Mucosa of descending colon (tissue), 3 donors: ENCODE measurements at places on chromosomes 13 and 19.
A peak's percentile ranks its signal among the peaks of the same experiment; 100 is the strongest.

DNA sequence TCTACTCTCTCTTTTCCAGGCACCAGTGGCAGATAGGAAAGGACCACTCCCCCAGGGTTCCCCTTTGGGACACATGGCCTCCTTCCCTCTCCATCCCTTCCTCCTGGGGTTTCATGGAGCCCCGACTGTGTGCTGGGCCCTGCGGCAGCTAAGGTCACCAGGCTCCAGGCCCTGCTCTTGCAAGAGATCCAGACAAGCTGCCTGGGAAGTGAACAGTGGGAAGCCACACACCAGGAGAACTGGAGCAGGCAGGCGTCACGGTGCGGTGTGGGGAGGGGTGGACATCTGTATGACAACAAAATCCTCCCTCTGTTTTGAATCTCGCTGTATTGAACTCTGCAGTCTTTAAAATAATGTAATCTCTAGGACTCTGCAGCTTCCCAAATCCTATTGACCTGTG is 330.1 kb downstream of the UQCRFS1 start:
- no peak for DNase-seq

GRCh38 chr13:39105110-39105509 is 66.9 kb downstream of the NHLRC3 start:
- no peak for DNase-seq

DNA sequence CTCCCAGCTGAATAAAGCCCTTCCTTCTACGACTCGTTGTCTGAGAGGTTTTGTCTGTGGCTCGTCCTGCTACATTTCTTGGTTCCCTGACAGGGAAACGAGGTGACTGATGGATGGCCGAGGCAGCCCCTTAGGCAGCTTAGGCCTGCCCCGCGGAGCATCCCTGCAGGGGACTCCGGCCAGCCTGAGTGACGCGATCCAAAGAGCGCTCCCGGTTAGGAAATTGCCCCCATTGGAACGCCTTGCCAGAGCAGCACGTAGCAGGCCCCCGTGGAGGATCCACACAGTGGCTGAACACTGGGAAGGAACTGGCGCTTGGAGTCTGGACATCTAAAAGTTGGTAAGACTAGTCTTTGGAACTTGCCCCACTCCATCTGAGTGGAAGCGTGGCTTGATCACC is 296.8 kb upstream of the SGCG start:
- DNase-seq = no peak

GRCh38 chr19:19538061-19538784 is at the start of gene CILP2:
Gene CILP2, plus strand, starts transcription at chr19:19538265. Its CDS starts 85 bp downstream, at chr19:19538350.
- DNase-seq = no peak

GRCh38 chr13:96527497-96527896 is 437.6 kb downstream of the HS6ST3 start:
- DNase-seq = no peak

GRCh38 chr13:84445776-84446175 is 563.5 kb upstream of the SLITRK1 start:
- no peak for DNase-seq

DNA sequence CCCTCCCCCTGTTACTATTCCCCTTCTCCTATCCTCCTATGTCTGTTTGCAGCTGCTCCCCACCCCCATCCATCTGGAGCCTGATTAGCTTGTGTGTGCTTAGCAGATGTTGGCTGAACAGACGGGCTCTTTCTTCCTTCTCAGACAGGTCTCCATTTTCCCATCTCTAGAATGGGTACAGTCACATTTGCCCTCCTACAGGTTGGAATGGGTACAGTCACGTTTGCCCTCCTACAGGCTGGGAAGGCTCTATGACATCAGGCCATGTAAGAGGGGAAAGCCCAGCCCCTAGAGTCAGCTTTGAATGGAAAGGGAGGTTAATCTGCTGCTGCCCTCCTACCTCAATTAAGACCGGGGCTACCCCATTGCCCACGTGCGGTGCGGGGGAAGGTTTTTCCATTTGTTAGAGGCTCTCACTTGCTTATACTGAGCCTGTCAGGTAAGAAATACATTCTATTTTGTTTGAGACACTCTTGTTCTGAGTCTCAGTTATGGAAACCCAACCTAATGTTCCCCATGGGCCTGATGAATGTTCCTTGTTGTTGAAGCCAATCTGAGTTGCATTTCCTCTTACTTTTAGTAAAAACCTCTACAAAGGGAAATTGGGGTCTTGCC is 2.2 kb upstream of the CLEC17A start:
- DNase-seq = no peak

DNA sequence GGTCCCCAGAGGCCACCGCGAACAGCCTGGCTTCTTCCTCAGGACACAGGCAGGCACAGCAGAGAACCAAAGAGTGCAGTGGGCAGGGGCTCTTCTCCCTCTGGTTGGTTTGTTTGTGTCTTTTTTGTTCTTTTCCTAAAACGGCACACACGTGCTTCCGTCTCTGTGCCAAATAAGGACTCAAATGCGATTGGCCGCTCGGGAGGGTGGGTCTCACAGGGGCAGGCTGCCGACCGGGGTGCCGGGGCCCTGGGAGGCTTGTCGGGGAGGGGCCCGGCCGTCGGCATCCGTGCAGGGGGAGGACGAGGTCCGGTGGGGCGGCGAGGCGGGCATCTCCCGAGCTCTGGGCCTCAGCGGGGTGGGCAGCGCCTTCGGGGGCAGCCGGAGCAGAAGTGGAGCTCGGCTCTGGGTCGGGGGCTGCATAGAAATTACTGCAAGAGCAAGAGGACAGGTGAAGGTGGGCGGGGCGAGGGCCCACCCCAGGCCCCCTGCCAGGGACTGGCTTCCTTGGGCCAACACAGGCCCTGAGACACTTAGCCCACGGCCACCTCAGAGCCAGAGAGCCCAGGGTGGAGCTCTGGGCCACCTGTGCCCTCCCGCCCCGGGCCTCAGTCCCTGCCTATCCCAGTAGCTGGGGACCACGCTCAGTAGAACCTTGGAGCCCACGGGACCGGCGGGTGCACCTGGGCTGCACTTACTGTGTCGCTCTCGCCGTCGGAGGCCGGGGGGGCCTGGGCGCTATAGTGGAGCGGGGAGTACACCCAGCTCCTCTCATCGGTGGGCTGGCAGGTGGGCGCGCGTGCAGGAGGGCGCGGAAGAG is 6.4 kb upstream of the CACTIN start:
- DNase-seq = no peak

GRCh38 chr19:16715611-16716010 is 4.0 kb upstream of the NWD1 start:
- DNase-seq = no peak

DNA sequence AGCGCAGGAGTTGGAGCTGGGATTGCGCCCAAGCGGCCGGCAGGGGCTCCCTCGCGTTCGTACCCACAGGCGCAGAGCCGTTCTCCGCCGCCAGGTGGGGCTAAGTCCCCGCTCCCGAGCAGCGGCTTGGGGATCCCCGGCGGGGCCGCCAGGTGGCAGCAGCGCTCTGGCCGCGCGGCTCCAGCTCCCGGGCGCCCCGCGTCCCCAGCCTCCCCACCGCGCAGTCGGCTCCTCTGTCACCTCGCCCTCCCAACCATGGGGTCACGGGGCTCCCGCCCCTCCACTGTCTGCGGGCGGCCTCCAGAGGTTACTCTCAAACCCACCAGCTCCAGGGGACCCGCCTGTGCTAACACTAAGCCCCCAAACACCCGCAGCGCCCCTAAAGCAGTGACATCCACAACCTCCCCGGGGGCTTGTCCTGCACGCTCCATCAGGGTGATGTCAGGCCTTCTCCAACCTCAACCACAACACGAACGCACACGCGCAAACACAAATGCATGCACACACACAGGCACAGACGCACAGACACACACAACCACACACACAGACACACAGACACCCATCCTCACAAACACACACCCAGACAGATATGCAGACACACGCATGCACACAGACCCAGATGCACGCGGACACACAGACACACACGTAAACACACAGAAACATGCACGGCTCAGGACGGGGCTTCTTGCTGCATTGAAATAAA is 18.4 kb upstream of the KCTD15 start:
- peak; percentile 82 for DNase-seq

DNA sequence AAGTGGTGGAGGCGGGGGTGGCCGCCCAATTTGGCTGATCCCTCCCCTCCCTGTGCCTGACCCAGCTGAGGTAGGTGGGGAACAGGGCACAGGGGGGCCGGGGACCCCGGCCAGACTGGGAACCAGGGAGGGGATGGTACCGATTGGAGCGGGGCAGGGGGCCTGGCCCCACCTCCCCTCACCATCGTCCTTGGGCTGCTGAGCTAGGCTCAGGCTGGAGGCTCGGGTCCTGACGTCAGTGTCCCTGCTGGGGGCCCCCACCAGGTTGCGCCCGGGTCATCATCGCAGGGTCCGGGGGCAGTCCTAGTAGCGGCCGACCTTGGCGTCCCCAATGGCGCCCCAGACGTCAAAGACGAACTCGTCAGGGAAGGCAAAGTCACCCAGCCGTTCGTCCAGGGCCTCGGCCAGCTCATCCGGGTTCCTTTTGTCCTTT is 3.0 kb upstream of the PTGER1 start:
- peak; percentile 54 for DNase-seq

GRCh38 chr13:84641491-84641890 is 759.2 kb upstream of the SLITRK1 start:
- no peak for DNase-seq

- no peak for DNase-seq
These were observed 22.1 kb downstream of the CAPN12 start for GRCh38 chr19:38721979-38722773.

DNA sequence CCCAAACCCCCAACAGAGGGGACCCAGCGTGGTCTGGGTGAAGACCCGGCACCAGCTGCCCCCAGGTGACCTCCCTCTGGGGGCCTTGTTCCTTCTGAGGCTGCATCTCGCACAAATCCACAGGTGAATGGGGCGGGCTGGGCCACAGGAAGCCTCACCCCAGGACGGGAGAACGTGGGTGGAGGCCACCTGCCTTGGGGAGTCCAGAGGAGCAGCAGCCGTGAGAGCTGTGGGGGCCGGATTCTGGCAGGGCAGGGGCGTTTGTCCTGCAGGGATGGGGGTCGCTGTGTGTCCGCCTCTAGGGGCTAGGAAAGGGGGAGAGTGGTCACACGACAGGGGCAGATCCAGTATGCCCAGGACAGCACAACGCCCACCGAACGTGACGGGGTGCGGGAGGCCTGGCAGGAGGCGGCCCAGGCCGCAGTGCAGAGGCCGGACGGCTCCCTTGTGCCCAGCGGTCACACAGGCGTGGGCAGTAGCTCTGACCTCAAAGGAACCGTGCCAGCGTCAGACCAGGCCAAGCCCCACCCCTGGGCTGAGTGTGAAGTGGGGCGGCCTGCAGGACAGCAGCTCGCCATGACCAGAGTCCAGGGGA is 6.7 kb downstream of the POLR2E start:
- DNase-seq = no peak

DNA sequence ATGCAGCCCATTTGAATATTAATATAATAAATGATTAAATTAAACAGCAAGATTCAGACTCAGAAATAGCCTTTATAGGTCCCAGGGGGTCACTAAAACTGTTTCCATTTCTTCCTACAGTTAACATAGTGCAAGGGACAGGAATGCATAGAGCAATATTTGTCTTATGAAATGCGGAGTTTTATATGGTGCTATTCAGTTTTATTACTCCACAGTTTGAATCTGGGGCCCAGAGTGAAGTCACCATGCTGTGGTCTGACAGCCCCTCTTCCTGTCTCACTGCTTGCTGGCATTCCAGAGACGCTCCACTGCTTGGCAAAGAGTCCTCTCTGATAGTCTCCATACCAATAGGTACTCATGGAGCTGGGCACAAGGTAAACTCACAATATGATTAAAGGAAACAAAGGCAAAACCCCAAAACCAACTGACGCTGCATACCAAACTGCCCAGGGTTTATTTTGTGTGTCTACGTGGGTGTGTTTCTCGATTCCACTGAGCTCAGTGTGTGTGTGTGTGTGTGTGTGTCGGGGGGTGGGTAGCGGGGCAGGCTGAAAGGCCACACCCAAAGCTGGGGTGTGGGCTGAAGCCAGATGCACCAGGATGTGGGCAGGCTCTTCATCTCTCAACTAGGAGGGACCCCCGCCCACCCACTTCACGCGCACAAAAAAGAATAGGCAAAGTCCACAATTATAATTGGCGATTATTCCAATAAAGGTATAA is 277.9 kb downstream of the TSHZ3 start:
- peak; percentile 73 for DNase-seq

DNA sequence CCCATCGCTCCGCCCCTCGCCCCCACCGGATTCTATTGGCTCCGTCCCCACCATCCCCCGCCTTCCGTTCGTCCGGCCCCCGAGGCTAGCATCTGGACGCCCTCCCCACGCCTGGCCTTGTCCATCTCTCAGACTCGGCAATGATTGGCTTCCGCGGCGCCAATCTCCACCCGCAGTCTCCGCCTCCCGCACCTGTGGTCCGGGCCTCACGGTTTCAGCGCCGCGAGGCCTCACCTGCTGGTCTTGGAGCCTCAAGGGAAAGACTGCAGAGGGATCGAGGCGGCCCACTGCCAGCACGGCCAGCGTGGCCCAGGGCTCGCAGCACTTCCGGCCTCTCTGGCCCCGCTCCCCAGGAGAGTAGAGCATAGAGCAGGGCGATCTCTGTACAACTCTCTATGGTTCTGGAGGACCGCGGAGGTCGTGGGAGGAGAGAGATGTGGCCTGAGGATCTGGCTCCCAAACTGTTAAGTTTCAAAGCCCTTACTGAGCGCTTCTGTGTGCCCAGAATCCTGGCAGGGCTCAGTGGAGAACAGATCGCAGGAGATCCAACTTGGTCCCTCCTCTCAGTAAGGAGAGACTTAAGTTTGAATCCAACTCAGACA is at the start of gene ERCC1:
ERCC1 (minus strand) TSS at position 329 of the 602 bp plus-strand sequence. CDS start 543 bp downstream, outside the sequence.
- peak; percentile 99 for DNase-seq

- DNase-seq = peak; percentile 84
These were observed 608 bp downstream of the MYADM start for GRCh38 chr19:53868091-53868891.

DNA sequence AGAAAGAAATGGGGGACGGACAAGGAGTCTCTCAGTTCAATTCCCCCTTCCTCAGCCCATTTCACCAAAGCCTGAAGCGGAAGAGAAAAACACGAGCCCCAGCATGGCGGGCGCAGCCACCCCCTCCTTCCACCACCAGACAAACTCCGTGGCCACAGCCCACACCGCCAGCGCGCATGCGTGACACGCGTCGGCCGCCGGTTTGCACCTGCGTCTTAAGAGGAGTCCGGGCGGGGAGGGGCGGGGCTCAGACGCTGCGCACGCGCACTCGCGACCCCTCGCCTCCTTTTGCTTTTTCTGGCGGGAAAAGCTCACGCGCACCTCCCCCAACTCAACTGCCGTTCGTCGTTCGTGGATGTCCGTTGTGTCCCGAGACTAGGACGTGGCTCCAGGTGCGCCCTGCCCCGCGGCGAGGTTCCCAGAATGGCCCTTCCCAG is at the start of gene KASH5:
KASH5 (plus strand) TSS at position 314 of the 437 bp plus-strand sequence. CDS start 2,635 bp downstream, outside the sequence.
- peak; percentile 80 for DNase-seq

GRCh38 chr19:36423925-36424324 is 5.5 kb upstream of the ZFP82 start:
- DNase-seq = no peak

- no peak for DNase-seq
These were observed 190.5 kb upstream of the SOX21 start for GRCh38 chr13:94902722-94903407.
